ENCODE measurements at places on chromosomes 5 and 9.

GRCh38 chr9:86637515-86637914 is 283.3 kb upstream of the TUT7 start:
- no peak for DNase-seq

GRCh38 chr5:161691911-161692310 is 6.4 kb downstream of the GABRA6 start:
- no peak for DNase-seq

GRCh38 chr5:160260881-160261815 is 31.8 kb downstream of the FABP6 start:
- no peak for DNase-seq

DNA sequence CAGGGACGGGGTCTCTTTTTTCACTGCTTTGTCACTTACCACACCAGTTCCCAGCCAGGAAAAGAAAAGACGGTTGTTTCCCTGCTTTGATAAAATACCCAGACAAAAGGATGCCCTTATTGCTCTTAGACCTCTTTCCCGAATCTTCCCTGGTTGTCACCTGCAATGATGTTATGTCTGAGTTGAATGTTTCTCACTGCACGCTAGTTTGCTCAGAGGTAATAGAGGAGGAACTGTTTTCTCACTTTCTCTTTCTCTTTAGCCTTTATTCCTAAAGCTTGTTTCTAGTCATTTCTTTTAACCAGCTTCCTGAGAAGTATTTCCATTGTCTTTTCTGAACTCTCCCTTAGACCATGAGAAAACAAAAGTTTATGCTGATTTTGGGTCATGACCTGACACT is 32.9 kb downstream of the ACER2 start:
- no peak for DNase-seq

GRCh38 chr5:135894789-135895188 is 852 bp downstream of the IL9 start:
- no peak for DNase-seq

GRCh38 chr5:108661590-108662219 is 86.0 kb upstream of the FER start:
- DNase-seq = no peak

DNA sequence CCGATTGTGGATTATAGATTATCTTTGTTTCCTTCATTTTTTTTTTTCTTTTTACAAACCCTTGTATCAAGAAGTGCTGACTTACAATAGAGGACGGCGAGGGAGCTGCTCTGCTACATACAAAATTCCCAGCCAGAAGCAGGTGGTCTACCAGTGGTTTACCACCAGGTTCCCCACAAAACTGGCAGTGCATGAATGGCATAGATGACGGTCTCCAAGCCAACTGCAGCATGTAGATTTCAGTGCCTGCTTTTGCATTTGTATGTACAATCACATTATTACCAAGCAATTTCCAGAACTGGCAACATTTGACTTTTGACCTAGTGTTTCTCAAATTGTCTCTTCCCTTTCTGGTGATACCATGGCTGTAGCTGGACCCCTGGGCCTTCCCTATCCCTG is 84.0 kb downstream of the ACER2 start:
- DNase-seq = no peak

GRCh38 chr5:128800377-128800776 is 164.9 kb upstream of the SLC27A6 start:
- DNase-seq = no peak

DNA sequence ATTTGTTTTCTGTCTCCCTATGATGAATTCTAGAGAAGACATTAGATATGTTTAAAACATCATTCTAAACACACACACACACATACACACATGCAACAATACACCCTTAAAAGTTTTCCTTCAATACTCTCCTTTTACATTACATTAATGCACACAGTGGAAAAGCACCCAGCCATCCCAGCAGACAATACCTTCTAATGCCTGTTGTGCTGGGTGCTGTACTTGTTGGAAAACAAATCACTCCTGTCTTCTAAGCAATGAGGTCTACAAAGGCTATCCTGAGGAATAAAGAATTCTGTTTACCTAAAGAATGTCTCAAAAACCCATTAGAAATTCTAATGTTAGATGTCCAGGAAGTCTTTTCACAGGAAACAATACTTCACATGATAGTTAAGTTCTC is 259.1 kb upstream of the PPP1R2B start:
- no peak for DNase-seq
